Progenitor cell of endocrine pancreas (in vitro differentiated cells): ENCODE measurements at places on chromosomes 16 and 17.

- DNase-seq: no peak
These were observed at the start of gene CPSF4L for GRCh38 chr17:73261617-73261951. Gene CPSF4L (minus strand): TSS chr17:73261880. CDS start chr17:73261818, 62 bp downstream.

- DNase-seq: no peak
These were observed 66.2 kb downstream of the MRM3 start for GRCh38 chr17:848402-848801.

DNA sequence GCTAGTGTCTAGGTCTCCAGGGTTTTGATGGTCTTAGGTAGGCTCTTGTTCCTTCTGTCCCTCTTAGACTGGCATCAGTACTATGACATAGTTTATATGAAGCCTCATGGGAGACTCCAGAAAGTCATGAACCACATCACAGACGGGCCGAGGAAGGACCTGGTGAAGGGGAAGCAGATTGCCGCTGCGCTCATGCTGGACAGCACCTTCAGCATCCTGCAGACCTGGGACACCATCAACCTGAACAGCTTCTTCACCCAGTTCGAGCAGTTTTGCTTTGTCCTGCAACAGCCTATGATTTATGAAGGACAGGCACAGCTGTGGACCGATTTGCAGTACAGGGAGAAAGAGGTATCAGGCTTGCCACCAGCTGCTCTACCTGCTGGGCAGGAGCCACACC lies 34.0 kb downstream of the RNF213 start:
- no peak for DNase-seq

GRCh38 chr17:27293898-27294688 lies at the start of gene WSB1:
Gene WSB1 (plus strand): TSS chr17:27294114. CDS start chr17:27294396, 282 bp downstream.
- DNase-seq: peak; percentile 83

GRCh38 chr17:56913353-56913866 lies 439 bp downstream of the TRIM25 start:
- DNase-seq: peak; percentile 27

- DNase-seq: no peak
These were observed 6.5 kb downstream of the CD79B start for GRCh38 chr17:63925615-63926014.

GRCh38 chr16:54128629-54129234 lies 157.9 kb downstream of the IRX3 start:
- no peak for DNase-seq

DNA sequence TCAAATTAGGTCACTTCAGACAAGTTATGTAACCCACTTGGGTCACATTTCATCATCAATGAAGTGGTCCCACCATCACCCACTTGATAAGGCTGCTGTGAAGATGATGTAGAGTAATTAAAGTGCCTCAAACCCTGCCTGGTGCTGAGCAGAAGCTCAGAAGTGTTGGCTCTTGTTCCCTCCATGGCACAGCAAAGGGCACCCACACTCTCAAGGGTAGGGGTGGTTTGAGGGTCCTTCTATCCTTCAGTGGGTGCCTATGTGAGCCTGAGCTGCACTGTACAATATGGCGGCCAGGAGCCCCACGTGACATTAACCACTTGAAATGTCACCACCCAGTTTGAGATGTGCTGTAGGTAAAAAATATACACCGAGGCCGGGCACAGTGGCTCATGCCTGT lies 71.5 kb downstream of the CYTH1 start:
- DNase-seq: no peak

DNA sequence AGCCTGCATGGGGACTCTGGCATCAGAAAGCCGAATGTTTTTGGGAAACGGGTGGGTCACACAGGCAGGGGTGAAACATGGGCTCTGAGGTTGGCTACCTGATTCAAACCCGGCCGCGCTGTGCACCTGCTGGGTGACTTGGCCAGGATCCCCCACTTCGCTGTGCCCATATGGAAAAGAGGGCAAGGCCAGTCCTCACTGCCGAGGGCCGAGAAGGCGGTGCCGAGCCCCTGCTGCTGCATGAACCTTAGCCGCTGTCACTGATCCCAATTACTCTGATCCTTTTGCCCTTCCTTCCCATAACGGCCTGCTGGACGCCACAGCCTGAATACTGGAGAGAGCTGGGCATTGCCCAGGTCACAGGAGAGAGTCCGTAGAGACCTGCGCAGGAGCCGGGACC lies 17.7 kb downstream of the KDM8 start:
- DNase-seq: no peak

DNA sequence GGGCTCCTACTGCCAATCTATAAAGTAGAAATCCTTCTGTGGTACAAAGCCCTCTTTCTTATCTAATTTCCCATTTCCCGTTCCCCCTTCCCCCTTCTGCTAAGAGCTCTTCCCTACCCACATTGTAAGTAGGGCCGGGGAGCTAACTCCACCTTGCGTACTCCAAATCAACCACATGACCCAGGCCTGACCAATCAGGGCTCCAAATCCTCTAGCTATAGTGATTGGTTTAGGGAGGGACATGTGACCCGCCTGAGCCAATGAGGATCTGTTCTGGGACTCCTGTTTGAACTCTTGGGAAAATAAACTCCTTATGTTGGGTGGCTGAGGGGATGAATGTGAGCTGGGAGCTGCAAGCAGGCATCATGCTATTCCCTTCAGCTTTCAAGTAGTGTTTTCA lies 40.9 kb upstream of the MEOX1 start:
- DNase-seq: no peak

GRCh38 chr16:48361012-48361411 lies 24.2 kb downstream of the SIAH1 start:
- DNase-seq: no peak

DNA sequence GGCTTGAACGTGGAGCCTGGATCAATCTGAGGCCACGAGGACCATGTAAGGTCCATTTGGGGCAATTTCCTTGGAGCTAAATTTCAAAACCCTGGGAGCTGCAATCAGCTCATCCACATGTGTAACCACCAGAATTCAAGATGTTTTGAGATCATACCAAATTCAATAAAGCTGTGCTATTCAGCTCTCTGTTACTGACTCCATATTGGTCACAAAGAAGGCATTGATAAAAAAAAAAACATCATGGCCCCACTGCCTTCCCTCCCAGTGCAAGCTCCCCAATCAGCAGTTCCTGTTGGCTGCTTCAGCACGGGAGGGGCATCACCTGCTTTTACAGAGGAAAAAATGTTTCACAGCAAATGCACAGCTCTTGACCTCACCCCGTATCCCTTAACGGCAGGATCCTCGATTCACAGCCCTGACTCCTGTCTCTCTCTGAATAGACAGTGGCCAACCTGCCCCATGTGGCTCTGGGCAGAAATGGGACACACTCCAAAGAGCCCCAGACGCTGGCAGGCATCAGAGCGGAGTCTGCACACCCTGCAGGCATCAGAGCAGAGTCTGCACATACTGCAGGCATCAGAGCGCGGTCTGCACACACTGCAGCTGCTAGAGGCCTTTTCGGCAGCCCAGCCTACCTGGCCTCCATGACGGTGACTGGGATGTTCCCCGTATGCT lies 37.1 kb downstream of the FANCA start:
- DNase-seq: no peak

- no peak for DNase-seq
These were observed 6.4 kb downstream of the TRPV3 start for GRCh38 chr17:3551189-3551588.

DNA sequence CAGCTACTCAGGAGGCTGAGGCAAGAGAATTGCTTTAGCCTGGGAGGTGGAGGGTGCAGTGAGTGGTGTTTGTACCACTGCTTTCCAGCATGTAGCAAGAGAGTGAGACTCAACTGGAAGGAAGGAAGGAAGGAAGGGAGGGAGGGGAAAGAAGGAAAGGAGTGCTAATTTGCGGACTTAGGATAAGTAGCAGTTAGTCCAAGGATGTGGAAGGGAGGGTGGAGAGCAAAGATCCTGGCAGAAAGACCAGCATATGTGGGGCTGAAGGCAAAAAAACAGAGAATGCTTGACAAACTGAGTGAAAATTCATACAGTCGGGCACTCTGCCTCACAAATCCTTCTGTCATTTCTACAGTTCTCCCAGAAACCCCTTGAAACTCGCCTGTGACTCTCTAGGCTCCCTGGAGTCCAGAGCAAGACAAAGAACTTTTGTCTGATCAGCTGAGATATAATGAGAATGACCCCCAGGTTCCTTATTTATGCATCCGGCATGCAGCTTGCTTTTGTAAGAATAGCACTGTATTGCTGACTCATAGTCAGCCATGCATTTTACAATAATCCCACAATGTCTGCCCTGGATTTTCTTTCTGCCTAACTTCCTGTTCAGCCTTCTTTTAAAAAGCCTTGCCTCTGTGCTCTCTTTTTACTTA lies 31.5 kb downstream of the CDK5RAP3 start:
- DNase-seq: no peak

DNA sequence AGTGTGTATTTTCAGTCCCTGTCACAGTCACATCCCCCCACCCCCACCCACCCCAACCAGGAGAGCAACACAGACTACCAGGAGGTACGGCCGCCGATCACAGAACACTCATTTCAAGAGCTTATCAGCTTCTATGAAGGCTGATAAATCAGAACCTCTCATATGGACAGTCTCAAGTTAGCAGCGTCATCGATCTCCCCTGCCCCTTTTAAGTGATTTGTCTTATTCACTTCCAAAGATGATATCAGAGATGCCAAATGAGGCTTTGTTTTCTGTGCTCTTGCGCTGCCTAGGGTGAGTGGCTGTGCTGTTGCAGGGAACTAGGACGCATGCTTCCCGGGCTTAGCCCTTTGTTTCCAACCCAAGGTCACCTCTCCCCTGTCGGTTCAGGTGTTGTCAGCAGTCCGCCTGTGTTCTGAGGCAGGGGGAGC lies 26.8 kb upstream of the PMFBP1 start:
- DNase-seq: no peak

GRCh38 chr16:4077174-4077649 lies 39.0 kb downstream of the ADCY9 start:
- DNase-seq: no peak

DNA sequence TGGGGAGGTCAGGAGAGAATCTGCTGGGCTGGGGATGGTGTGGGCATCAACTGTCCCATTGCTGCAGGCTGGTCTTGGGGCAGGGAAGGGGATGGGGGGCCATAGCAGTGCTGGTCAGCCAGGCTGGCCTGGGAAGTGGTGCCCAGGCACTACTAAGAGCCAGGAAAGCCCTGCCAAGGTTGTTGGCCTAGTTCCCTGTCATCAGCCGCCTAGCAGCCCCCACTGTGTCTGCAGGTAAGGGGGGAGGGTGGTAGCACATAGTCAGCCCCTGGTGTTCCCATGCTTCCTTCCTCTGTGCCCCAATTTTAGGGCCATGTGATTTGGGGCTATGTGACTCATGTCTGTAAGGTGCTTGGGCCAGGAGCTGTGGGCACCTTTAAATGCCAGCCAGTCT lies 17.8 kb downstream of the GJD3 start:
- DNase-seq: no peak
